ENCODE measurements at places on chromosomes 12 and 14.
A peak's percentile ranks its signal among the peaks of the same experiment; 100 is the strongest.

- no peak for DNase-seq
Measured at GRCh38 chr14:68546839-68547238, 246.0 kb downstream of the ZFP36L1 start.

DNA sequence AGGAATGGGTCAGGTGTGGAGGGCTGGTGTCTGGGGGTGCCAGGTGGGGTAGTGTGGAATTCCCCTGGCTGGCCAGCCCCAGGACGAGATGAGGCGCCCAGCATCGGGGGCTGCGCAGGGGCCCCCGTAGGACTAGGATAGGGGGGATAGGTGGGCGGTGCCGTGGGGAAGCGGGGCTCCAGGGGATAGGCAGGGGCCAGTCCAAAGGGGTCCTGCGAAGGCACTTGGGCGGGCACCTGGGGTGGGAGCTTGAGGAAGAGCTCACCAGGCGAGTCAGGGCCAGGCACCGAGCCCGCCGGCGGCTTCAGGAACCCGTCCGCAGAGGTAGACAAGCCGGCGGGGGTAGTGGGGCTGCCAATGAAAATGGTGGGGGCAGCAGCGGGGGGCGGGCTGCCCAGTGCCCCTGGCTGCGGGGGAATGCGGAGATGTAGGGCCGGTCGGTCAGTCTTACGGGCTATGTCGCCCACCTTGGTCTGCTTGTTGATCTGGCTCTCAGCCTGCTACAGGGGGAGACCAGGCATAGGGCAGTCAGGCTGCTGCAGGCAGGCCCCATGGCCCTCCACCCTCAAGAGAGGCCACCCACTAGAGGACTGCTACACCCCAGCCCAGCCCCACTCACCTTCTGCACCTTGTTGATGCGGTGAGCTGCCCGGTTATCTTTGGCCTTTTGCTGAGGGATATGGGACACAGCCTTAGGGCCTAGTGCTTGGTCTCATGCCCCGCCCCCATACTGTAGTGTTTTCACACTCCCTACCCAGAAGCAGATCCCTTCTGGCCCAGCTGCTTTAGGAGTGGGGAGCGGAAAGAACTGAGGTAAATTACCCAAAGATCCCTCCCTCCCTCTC lies 19.3 kb downstream of the KMT2D start:
- no peak for DNase-seq

- no peak for DNase-seq
Measured at GRCh38 chr12:7122811-7123769, 5.6 kb downstream of the RBP5 start.

GRCh38 chr14:64707661-64708060 lies 3.4 kb downstream of the PLEKHG3 start:
- no peak for DNase-seq

- no peak for DNase-seq
Measured at GRCh38 chr12:58412461-58413060, 471.2 kb downstream of the ATP23 start.

GRCh38 chr12:55831447-55831815 lies 2.0 kb upstream of the DNAJC14 start:
- no peak for DNase-seq

- no peak for DNase-seq
Measured at GRCh38 chr12:128008341-128008740, 258.6 kb upstream of the TMEM132C start.

DNA sequence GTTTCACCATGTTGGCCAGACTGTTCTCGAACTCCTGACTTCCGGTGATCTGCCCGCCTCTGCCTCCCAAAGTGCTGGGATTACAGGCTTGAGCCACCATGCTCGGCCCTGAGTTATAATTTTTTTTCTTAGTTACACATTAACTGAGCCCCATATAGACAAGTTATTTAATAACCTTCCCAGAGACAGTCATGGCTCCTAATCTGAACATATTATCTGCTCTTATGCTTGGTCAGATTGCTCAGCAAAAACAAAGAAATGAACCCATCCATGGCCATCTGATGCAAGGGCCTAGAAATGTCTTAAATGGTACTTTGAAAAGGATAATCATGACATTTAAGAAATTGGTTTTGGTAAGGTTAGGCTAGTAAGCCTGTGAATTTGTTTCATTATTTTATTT lies 13.0 kb downstream of the SAMD15 start:
- no peak for DNase-seq

GRCh38 chr14:92135269-92135668 lies 13.5 kb downstream of the CPSF2 start:
- no peak for DNase-seq

GRCh38 chr12:14913381-14913781 lies 25.0 kb downstream of the ERP27 start:
- DNase-seq, result no peak

DNA sequence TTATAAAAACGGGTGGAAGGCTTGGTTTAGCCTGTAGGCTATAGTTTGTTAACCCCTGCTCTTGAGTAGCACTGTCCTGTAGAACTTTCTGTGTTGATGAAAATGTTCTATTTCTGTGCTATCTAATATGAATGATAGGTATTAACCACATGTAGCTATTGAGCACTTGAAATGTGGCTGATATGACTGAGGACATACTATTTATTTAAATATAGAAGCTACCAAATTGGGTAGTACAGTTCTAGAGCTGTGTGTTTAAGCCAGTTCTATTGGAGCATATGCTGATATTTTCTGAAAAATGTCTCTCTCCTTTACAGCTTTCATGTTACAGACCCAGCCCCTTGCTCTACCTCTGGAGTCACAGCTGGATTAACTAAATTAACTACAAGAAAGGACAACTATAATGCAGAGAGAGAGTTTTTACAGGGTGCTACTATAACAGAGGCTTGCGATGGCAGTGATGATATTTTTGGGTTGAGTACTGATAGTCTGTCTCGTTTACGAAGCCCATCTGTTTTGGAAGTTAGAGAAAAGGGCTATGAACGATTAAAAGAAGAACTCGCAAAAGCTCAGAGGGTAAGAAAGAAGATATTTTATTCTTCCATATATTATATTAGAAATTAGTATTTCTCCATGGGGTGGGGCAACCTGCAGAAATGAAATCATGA lies 17.6 kb downstream of the RAB3IP start:
- DNase-seq, result no peak

DNA sequence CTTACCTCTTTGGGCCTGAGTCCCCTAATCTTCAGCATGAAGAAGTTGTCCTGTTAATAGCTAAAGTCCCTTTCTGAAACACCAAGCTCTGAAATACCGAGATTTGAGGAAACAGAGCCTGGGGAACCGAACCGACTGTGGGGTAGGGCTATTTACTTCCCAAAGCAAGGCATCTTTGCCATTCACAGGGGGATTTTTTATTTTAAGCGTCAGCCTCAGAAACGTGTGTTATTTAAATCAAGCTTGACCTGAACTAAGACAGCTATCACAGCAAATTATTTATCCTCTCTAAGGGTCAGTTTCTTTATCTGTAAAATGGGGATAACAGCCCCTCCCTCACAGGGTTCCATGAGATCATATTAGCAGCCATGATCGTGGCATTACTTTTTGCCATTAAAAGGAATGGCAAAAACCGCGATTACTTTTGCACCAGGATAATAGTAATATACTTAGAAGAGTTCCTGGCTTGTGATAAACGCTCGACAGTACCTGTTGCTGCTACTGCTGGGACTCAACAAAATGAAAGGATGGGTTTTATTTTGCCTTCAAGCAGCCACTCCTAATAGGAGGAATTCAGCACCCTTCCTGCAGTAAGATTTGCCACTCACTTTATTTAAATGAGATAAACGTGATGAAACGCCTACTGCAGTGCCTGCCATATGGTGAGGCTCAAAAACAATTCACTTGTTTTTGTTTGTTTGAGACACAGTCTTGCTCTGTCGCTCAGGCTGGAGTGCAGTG lies 1.3 kb upstream of the CORO1C start:
- DNase-seq, result no peak

DNA sequence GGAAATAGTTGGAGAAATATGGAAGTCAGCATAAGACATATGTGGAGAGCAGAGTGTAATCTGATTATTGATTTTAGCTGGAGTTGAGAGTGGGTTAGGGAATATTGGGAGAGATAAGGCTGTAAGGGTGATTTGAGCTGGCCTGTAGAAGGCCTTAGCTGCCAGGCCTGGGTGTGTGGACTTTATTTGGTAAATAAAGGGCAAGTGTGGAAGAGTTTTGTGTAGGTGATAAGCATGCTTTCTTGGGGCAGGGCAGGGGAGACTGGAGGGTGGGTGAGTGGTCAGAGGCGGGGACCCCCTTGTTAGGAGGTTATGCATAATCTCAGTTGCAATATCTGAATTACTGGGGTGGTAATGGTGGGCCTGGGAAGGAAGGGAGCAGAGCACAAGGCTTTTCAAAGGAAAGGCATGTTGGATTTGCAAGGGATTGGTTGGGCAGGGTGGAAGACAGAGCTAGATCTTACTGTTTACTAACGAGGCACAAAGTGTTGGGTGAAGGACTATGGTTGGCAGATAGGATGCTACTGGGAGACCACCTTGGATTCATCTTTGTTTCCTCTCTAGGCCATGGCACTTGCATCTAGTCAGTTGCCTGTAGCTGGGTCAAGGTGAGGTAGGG lies 5.5 kb downstream of the KHNYN start:
- DNase-seq, result no peak

DNA sequence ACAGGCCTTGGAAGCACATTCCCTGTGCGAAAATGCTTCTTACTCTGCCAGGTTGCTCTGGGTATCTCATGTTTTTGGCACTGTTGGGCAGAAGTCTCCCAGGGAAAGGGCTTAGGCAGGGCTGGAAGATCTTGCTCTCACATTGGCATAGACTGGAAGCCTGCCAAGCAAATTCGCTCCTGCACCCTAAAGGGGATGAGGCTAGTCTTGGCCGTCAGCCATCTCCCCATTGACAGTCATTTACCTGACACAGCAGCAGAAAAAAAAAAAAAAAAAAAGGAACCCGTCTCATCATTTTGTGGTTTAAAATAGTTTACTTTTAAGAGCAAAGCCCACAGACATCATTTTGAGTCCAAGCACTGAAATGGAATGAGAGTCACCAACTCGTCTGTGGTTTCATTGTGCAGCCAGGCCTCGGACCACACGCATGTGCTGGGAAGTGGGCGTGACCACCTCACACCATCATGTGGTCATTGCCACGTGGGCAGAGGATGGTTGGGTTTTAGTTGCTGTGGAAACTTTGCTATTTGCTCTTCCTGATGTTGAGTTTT lies 84.8 kb downstream of the NRXN3 start:
- no peak for DNase-seq

- no peak for DNase-seq
Measured at GRCh38 chr14:68284333-68284732, 464.8 kb downstream of the RAD51B start.

DNA sequence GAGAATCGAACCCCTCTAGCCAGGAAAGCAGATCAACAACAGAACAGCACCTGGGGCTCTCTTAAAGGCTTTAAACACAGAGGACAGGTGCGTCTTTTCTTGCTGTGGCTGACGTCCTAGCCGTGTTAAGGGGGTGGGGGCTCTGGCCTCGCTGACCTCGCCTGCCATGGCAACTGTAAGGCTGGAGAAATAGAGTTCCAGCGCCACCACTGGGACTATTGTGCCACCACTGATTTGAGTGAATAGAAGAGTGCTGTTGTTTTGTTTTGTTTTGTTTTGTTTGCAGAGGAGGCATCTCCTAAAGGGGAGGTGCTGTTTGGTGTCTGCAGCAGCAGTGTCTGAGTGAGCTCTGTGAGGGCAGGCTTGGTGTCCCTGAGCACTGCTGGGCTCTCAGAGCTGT lies 34.2 kb upstream of the PRMT8 start:
- DNase-seq, result no peak

GRCh38 chr14:104314251-104314941 lies 176.0 kb downstream of the KIF26A start:
- DNase-seq, result no peak

DNA sequence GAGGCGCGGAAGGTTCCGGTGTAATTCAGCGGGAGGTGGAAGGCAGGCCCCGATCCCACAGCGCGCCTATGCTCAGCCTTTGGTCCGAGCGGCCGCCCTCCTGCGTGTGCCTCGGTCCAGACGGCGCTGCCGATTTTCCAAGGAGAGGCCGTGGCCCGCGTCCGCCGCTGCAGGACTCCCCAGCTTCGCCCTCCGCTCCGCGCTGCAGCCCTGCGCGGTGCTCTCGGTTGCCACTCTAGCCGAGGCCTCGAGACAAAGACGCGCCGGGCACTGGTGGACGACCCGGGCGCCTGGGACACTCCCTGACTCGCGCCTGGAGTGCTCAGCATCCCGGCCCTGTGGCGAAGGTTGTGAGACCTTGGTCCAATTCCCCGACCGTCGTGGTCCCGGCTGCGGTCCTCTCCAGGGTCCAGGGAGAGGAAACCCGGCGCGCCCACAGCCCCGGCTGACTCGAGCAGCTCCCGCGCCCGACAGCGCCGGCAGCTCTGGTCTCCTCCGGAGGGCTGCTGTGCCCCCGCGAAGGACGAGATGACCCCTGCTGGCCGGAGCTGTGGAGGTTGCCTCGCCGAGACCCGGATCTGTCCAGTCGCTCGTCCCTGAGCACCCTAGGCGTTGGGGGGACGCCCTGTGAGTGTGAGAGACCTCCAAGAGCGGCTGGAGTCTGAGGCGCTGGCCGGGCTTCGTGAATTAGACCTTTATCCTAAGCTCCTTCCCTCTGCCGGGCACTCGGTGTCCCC lies 6.5 kb downstream of the HOXC12 start:
- DNase-seq, result no peak

DNA sequence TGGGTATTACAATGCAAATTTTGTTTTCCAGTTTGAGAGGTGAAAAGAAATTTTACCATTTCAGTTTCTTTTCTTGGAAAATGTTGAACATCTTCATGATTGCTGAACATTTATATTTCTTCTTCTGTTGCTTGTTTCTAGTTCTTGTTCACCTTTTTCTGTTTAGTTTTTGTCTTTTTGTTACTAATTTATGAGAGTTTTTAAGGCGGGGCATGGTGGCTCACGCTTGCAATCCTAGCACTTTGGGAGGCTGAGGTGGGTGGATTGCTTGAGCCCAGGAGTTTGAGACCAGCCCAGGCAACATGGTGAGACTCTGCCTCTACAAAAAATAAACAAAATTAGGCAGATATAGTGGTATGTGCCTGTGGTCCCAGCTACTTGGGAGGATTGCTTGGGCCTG lies 10.7 kb downstream of the KIF5A start:
- DNase-seq, result no peak

- no peak for DNase-seq
Measured at GRCh38 chr12:46981622-46982021, 97.8 kb upstream of the PCED1B start.

DNA sequence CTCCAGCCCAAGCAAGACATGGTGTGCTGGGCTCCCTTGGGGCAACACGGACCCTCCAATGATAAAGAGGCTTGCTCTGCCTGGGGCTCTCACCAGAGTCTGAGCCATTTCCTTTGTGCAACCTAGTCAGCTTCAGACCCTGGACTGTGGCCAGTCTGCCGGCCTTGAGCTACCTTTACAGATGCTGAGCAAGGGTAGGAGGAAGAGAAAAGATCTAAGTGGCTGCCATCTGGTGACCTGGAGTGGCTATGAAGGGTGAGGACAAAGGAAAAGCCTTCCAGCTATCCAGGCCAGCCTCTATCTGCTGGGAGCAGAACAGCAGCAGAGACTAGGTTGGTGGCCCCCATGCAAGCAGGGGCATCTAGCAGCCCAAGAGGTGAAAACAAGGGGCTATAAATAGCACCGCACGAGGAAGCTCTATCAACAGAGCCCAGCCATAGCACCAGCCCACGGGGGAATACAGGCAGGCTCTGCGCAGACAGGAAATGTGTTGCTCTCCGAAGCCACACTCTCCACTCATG lies 230.1 kb downstream of the FOXN3 start:
- DNase-seq, result peak; percentile 49
